Cortex of kidney (tissue), 1 donor: ENCODE measurements at places on chromosomes 1 and 21.

GRCh38 chr1:101509370-101509769 is 272.6 kb downstream of the S1PR1 start:
- no peak for DNase-seq

- no peak for DNase-seq
Observed at GRCh38 chr1:53669621-53670191, 69.3 kb downstream of the GLIS1 start.

DNA sequence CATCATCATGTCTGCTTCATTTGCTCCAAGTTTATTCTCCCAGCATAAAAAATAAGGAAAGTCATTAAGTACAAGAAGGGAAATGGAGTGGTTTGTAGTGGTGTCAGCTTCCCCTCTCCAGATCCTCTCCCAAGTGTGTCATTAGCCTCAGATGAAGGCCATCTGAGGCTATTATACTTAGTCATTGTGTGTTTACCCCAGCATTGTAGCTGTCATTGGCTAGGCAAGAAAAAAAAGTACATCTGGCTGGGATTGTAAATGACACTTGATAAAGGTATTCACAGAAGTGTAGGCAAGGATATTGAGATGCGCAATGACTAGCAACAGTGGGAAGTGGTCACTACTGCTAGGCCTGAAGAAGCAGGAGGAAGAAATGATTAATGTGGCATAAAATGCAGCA is 316.9 kb upstream of the SGIP1 start:
- DNase-seq: no peak

DNA sequence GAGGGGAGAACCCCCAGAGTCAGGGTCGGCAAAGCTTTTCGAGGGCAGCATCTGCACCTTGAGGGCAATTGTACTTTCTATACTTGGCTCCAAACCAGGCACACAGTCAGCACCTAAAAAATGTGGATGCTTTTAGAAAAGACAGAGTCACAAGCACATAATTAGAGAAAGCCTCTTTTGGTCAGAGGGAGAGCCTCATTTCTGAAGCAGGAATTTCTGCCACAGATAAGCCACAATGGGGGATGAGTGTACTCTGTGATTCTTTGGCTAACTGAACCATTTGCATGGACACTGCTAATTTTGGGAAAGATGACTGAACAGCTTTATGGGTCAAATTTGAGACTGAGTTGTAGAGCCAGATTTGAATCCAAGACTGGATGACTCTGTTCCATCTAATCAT is 635.7 kb downstream of the KIF26B start:
- DNase-seq: no peak

GRCh38 chr1:165403835-165404482 is 41.0 kb downstream of the RXRG start:
- DNase-seq: no peak

GRCh38 chr1:63916485-63917360 is 142.9 kb downstream of the ROR1 start:
- DNase-seq: no peak
